ENCODE measurements at places on chromosomes 2 and 18.

DNA sequence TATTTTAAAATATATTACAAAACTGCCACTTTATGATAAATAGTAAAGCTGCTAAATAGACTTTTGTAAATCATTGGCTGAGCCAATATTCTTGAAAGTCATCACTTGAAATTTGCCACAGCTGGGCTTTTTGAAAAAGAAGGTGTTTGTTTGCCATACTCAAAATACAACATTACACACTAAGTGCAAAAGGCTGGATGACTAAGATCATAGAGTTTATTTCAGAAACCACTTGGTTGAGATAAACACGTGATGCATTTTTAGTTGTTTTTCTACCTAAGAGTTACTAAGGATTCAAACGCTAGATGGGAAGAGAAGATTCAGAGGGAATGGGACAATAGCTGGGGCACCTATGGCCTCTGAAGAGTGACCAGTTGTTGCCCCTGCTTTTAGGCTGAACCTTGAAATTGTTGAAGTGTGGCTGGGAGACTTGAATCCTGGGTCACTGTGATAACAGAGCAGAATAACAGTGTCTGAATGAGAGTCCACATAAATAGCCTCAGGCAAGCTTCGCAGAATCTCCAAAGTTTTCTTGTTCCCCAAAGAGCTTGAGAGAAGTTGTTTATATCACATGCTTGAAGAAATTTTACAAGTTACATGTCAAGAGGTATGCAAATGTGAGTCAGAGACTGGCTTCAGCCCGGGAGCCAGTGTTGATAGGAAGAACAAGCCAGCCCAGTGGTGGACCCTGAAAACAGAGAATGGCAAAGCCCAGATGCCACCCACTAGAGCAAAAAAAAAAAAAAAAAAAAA is 409.8 kb downstream of the GPD2 start:
- DNase-seq: no peak

DNA sequence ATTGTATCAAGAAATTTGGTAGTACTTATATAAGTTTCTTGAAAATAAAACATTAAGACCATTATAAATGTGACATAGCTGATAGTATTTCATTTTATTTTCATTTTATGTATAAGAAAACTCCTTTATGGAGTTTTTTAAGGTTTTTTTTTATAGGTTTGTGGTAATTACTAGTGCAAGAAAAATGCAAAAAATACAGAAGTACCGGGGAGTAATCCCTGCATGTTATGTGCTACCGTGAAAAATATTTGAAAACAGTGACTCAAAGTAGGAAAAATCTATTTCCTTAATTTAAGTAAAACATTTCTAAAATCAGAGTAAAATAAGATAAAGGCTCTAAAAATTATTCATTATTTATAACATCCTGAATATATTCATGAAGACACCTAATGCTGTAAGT is 21.6 kb downstream of the ZSWIM2 start:
- no peak for DNase-seq

GRCh38 chr18:3402982-3403451 is 47.0 kb upstream of the TGIF1 start:
- no peak for DNase-seq

DNA sequence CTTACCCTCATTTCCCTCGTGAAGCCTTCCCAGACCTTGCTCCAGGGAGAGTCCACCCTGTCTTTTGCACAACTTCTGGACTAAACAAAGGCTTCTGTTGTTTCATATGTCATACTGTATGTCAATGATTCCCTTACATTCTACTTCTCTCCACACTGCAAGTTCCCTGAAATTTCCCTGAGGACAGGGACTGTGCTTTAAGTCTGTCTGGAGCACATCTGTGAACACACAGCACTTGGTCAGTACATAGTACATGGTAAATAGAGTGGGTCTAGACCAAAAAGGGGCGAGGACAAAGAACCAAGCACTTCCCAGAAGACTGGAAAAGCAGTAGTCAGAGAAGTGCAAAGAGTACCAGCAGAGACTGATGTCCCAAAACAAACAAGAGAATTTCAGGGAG is 23.7 kb upstream of the IMPA2 start:
- DNase-seq: no peak

- DNase-seq: no peak
Measured at GRCh38 chr2:233816771-233817170, 37.6 kb downstream of the HJURP start.

DNA sequence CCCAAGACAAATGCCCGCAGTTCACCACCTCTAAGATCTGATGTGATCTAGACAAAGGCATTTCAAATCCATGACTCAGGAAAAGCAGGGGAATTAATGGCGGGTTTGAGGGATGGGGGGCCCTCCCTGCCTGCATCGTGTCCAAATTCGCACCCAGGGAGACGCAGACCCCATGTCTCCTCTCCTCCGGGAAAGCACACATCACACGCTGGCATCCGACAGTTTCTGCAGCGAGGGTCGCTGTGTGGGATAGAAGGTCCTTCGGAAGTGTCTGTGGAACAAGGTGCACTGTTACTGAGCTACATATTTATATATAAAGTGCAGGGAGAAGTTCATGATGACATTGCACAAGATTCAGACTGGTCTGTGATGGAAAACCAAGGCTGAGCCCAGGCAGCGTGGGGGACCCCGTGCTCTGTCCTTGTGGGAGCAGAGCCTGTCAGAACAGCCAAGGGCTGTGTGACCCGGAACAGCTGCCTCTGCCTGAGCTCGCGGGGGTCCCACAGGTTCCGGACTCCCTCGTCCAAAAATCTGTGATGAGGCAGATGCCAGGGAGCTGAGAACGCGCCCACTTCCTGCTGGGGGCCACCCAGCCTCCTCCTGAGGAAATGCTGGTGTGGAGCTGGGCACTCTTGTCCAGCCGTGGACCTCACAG is 82.3 kb upstream of the CTDP1 start:
- DNase-seq: no peak

- DNase-seq: no peak
Measured at GRCh38 chr2:157822993-157823392, 53.1 kb downstream of the ACVR1 start.
